ENCODE measurements at places on chromosomes 1 and 21. TPM values are rescaled to one million over a fixed set of nuclear protein-coding genes. Genes with fewer than 3 reads are reported as not detected.

The ARTN gene
- total RNA-seq = 0.51 TPM

The MMP23B gene
- 0.51 TPM for total RNA-seq

The HSPB7 gene
- not detected for total RNA-seq

The BACE2 gene
- 21.7 TPM for total RNA-seq

The RHOU gene
- 6.7 TPM for total RNA-seq

The FAM72B gene
- 9.0 TPM for total RNA-seq

The KCNJ9 gene
- total RNA-seq = not detected

The VWA1 gene
- total RNA-seq = 16.5 TPM

The PIK3CD gene
- total RNA-seq = 6.6 TPM

The EXO5 gene
- 3.5 TPM for total RNA-seq

The ANKRD45 gene
- total RNA-seq = not detected

The ARL8A gene
- total RNA-seq = 47.6 TPM

The TEDDM1 gene
- not detected for total RNA-seq

The SYNC gene
- total RNA-seq = 8.7 TPM

The EPHA10 gene
- 0.44 TPM for total RNA-seq

The RNU1-3 gene
- not detected for total RNA-seq

The CD48 gene
- not detected for total RNA-seq

The KNCN gene
- total RNA-seq = not detected

The HES2 gene
- 4.7 TPM for total RNA-seq

The PLA2G2D gene
- total RNA-seq = not detected

The PTAFR gene
- 0.23 TPM for total RNA-seq

The CFAP141 gene
- total RNA-seq = not detected

The DYRK1A gene
- total RNA-seq = 11.3 TPM

The GNAT2 gene
- total RNA-seq = not detected

The ILF2 gene
- total RNA-seq = 293 TPM

The LRRC38 gene
- total RNA-seq = not detected

The KCNQ4 gene
- total RNA-seq = 0.24 TPM

The CFHR5 gene
- not detected for total RNA-seq

The S100A7A gene
- total RNA-seq = not detected
